Mesothelial cell of epicardium (in vitro differentiated cells): ENCODE measurements at places on chromosomes 3 and 15.

- peaks cover 13% of the 10 kb centered on the region for H3K4me1 ChIP-seq
- no peak for DNase-seq
- no peak overlapping the region for H3K4me3 ChIP-seq
- no peak overlapping the region for H3K27ac ChIP-seq
- H3K27me3 ChIP-seq = no peaks in the 10 kb centered on the region
These were observed 7.3 kb downstream of the PPP1R14D start for GRCh38 chr15:40821195-40821594.

- peak overlapping the region; percentile 48 for H3K27ac ChIP-seq
- no peaks in the 10 kb centered on the region for H3K36me3 ChIP-seq
- DNase-seq = no peak
- H3K4me1 ChIP-seq = peaks cover 12% of the 10 kb centered on the region
These were observed 114.1 kb upstream of the TPM1 start for GRCh38 chr15:62928242-62928999.

GRCh38 chr3:191263365-191263764 is 64.3 kb downstream of the OSTN start:
- H3K27me3 ChIP-seq = no peaks in the 10 kb centered on the region
- peaks cover 5% of the 10 kb centered on the region for H3K4me1 ChIP-seq
- DNase-seq = no peak
- no peaks in the 10 kb centered on the region for H3K36me3 ChIP-seq
- H3K4me3 ChIP-seq = no peak overlapping the region
- H3K27ac ChIP-seq = no peak overlapping the region

DNA sequence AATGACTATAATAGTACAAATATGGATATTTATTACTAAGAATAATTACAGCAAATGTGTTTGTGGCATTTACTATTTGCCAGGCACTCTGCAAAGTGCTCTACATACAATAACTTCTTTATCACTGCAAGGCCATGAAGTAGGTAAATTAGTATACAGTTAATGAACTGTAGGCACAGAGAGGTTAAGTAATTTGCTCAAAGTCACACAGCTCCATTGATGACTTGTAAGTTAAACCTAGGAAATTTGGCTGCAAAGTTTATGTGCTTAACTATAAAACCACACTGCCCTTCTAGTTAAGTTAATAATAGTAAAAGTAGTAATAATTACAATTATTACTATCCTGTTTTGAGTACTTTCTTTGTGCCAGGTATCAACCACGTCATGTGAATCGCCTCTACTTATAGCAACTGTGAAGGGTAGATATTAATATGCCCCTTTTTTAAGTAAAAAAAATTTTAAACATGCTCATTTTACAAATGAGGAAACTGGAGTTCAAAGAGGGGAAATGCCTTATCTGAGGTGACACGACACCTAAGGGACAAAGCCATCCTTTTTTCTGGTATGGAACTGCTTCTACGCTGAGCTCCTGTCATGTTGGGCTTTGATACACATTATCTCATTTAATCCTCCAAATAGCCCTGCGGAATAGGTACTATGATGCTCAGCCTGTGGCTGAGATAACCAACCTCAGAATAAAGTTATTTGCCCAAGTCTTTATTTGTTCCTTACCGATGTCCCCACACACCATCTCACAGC is 8.5 kb downstream of the BHLHE40 start:
- H3K27ac ChIP-seq = peak overlapping the region; percentile 98
- H3K4me3 ChIP-seq = no peak overlapping the region
- DNase-seq = no peak
- no peaks in the 10 kb centered on the region for H3K27me3 ChIP-seq

DNA sequence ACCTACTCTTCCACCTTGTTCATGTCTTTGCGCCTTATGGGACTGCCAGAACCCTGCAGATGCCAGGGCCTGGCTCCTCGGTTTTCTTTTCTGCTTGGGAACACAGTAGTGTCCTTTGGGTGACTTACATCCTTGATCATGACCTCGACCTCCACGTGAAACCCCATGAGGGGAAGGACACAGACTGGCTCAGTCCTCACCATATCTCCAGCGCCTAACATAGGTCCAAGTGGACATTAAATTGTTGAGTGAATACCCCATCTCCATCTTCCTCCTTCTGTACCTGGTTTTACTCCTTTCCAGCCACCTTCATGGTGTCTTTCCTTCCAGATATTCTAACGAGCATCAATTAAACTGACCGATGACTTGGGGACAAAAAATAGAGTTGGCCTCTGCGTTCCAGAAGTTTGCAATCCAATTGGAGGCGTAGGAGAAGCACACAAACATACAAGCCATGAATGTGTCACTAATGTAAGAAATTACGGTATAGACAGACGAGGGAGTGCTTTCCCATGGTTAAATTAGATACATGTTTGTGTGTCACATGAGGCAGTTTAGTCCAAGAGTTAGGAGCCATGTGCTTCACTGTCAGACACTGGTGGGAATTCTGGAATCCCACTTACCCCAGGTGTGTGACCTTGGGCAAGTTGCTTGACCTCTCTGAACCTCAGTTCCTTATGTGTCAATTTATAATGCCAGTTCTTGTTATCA is 907 bp upstream of the HERC1 start:
- no peak for DNase-seq
- no peaks in the 10 kb centered on the region for H3K36me3 ChIP-seq
- H3K4me3 ChIP-seq = peak overlapping the region; percentile 95
- H3K27me3 ChIP-seq = no peaks in the 10 kb centered on the region
- H3K27ac ChIP-seq = peak overlapping the region; percentile 99

- no peaks in the 10 kb centered on the region for H3K4me1 ChIP-seq
- H3K4me3 ChIP-seq = no peak overlapping the region
- H3K27me3 ChIP-seq = no peaks in the 10 kb centered on the region
- H3K36me3 ChIP-seq = no peaks in the 10 kb centered on the region
- DNase-seq = no peak
These were observed 234.8 kb upstream of the NR2E3 start for GRCh38 chr15:71575474-71576045.

DNA sequence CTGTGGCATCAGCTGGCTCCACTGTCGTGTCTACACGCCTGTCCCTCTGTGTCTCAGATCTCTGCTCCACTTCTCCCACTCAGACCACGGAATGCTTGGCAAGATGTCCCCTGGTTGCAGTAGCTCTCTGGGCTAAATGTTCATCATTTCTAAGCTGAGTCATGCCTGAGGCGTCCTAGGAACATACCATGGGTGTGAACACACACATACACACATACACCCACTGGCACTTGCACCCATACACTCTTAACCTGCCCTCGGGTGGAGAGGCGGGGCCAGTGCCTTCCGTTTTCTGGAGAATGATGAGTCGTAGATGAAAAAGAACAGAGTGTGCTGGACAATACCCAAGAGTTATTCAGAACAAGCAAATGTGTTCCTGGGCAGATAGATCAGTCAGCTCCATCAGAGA is 72.4 kb downstream of the SENP2 start:
- peaks cover 40% of the 10 kb centered on the region for H3K36me3 ChIP-seq
- H3K27ac ChIP-seq = no peak overlapping the region
- H3K4me3 ChIP-seq = no peak overlapping the region
- H3K27me3 ChIP-seq = no peaks in the 10 kb centered on the region
- DNase-seq = no peak

- peaks cover 89% of the 10 kb centered on the region for H3K27me3 ChIP-seq
- no peaks in the 10 kb centered on the region for H3K36me3 ChIP-seq
- DNase-seq = no peak
- peak within 1 kb of the TSS; percentile 63 for H3K4me3 ChIP-seq
These were observed at the start of gene EFCC1 for GRCh38 chr3:129001101-129001805. Gene EFCC1 (plus strand): TSS chr3:129001304. CDS start chr3:129001629, 325 bp downstream.

DNA sequence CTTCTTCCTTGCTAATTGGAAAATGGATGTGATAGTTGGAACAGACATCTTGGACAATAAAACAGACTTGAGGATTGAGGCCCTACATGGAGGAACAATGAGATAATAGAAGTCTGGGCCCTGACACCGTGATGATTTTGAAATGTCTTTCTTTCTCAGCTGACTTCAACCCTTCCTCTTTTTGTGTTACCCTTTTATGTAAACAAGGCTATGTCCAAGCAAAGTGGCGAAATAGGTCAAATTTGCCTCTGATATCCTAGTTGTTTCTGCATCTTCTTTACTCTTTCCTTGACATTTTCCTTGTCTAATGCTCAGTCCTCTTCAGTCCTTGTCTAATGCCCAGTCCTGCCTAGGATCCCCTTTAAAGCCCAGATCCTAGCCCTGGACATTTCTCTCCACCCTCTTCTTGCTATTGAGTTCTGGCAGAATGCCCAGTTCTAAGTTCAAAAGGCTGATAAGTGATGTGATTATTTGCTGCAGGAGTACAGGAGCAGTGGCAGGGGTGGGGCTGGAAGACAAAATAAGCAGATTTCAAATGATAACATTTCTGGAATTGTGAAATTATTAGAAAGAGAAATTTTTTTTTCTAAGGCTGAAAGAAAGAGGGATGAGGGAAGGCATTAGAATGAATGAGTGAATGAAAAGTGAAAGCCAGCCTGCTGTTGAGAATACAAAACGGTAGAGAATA is 6.5 kb upstream of the VPS8 start:
- no peaks in the 10 kb centered on the region for H3K36me3 ChIP-seq
- H3K4me3 ChIP-seq = no peak overlapping the region
- H3K27ac ChIP-seq = peak overlapping the region; percentile 14
- no peak for DNase-seq

DNA sequence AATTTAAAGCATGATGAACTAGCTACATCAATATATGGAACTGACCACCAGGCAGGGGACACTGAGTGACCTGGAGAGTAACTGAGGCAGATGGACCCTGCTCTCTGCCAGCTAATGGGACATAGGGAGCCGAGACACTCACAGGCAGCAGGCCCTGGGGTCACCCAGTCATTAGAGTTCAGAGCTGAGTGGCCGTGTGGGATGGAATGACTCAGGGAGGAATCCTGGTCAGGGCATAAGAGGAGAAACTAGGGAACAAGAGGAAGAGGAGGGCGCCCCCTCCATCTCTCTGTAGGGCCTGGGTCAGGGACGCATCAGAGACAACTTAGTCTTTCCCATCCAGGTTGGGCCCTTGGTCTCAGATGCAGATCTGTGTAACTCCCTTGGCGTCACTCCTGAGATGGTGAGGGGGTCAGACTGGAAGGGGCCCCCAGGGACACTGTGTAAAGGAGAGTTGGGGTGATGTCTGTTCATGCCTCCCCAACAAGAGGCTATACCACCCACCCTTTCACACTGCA is 39.8 kb downstream of the CCDC12 start:
- peaks cover 20% of the 10 kb centered on the region for H3K36me3 ChIP-seq
- H3K4me3 ChIP-seq = no peak overlapping the region
- H3K4me1 ChIP-seq = peaks cover 34% of the 10 kb centered on the region
- no peak for DNase-seq

DNA sequence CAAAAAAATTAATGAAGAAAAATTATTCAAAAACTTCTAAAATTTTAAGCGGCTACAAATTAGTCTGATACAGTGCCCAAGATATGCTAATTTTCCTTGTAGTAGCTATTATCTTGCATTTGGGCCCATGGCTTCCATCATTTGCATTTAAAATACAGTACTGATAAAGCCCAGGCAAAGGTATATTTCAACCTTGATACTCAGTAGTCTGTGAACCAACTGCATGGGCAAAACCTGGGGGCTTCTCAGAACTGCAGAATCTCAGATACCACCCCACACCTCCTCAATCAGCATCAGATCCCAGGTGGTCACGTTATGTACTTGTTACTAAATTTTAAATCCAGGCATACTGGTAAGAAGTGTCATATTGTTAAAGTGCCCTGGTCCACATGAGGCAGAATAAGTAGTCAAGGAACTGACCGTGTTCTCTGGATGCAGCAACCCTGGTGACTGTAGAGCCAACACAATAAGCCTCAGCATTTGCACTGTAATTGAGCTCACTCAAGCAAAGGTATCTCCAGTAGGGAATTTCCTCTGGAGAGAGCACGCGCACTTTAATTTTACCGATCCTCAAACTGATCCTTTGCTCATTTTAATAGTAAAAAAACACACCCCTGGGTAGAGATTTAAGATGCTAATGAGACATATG is 31.9 kb downstream of the ZNF385D start:
- DNase-seq = no peak
- no peaks in the 10 kb centered on the region for H3K27me3 ChIP-seq
- no peak overlapping the region for H3K27ac ChIP-seq
- H3K4me3 ChIP-seq = no peak overlapping the region

DNA sequence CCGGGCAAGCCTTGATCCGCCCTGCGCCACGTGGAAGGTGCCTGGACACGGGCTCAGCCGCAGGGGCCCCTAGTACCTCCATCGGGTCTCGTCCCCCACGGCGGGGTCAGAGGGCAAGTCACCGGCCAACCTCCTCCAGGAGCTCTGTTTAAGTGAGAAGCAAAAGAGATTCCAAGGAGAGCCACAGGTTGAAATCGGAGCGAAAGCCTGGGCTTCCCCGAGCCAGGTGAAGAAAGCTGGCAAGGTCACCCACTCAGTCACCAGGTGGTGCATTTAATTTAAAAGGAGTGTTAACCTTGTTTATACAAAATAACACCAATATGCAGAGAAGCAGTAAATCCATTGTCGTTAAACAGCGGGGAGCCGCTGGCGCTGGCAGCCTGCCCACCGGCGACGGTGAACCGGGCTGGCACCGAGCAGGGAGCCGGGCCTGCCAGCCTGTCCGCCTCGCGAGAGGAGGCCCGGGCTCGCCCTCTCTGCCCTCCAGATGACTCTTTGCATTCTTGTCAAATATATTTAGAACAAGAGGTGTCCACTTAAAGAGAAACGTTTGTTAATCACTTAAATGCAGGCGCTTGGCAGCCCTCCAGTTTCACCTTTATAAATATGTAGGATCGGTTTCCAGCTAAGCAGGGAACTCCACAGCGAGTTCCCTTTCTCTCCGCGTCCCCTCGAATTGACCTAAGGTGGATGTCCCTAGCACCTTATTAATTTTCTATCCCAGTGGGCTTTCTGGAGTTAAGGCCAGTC is 277.3 kb upstream of the NR2F2 start:
- H3K4me3 ChIP-seq = peak overlapping the region; percentile 64
- H3K4me1 ChIP-seq = peaks cover 47% of the 10 kb centered on the region
- peak overlapping the region; percentile 98 for H3K27ac ChIP-seq
- peak; percentile 70 for DNase-seq
- H3K27me3 ChIP-seq = no peaks in the 10 kb centered on the region
- no peaks in the 10 kb centered on the region for H3K36me3 ChIP-seq

GRCh38 chr3:58425782-58426181 is 7.8 kb downstream of the PDHB start:
- no peak overlapping the region for H3K4me3 ChIP-seq
- no peak overlapping the region for H3K27ac ChIP-seq
- H3K36me3 ChIP-seq = peaks cover 26% of the 10 kb centered on the region
- H3K27me3 ChIP-seq = no peaks in the 10 kb centered on the region

DNA sequence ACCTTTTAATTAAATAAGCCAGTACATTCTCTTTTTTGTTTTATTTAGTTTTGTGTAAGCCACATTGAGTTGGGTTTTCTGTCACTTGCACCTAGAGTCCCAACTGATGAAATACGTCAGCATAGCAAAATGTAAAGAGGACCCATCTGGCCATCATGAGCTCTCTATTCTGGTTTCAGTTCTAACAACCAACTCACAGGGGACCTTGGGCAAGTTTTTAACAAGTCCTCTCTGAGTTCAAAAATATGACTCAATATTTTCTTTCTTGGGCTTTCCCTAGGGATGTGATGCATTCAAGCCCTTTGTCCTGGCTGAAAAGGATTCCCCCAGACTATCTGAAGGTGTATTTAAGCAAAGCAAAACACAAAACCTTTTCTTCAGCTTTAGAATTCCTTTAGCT is 32.9 kb downstream of the PLCH1 start:
- no peak for DNase-seq
- H3K4me1 ChIP-seq = peaks cover 14% of the 10 kb centered on the region
- H3K27me3 ChIP-seq = peaks cover 4% of the 10 kb centered on the region
- no peak overlapping the region for H3K4me3 ChIP-seq
- H3K36me3 ChIP-seq = no peaks in the 10 kb centered on the region
